ENCODE measurements at places on chromosomes 12 and 14.

DNA sequence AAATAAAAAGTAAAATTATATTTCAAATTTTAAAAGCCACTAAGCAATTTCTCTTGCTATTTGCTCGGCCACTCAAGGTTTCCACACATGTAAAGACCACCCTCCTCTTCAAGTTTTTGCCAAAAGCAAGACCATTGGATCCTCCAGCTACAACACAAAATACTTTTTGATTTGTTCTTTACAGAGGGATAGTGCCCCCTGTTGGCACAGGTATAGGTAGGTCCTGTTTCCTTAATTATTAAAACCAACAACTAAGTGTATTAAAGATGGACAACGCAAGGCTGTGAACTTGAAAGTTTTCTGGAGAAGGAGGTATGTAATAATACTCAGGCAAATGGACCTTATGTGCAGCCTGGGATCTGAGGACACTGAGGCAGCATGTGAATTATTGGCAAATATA is 23.8 kb downstream of the ATP6V1D start:
- DNase-seq = no peak

GRCh38 chr12:93025145-93026103 is 96.3 kb upstream of the EEA1 start:
- DNase-seq = peak; percentile 14

DNA sequence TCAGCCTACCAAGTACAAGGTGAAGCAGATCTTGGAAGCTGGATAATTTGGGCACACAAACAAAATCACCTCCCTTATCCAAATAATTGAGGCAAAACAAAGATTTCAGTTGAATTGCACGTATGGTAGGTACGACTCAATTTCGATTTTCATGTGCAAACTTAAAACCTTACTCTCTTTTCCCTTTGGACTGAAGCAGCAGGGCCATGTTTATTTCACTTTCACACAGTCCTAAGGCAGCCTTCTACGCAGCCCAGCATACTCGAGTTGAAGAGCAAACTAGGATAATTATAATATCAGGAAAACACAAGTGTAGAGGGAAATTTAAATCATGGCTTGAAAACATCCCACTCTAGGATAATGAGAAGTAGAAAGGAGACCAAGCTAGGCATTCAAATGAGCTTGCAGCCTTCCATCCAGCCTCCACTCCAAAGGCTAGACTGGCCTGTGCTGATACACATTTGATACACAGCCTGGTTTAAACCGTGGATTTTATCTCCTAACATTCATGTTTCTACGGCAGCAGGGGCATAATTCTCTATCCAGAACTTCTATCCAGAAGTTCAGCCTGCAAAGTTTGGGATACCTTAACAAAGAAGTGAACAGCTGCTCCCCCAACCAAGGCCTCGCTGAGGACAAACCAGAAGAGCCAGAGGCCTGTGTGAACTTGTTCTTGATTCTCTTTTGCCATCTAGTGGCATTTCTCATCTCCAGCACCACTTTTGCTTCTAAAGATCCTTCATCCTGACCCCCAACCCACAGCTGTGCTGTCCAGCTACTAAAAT is 2.4 kb upstream of the RNASE7 start:
- DNase-seq = peak; percentile 71

GRCh38 chr12:51669271-51669670 is 78.2 kb downstream of the SCN8A start:
- no peak for DNase-seq

DNA sequence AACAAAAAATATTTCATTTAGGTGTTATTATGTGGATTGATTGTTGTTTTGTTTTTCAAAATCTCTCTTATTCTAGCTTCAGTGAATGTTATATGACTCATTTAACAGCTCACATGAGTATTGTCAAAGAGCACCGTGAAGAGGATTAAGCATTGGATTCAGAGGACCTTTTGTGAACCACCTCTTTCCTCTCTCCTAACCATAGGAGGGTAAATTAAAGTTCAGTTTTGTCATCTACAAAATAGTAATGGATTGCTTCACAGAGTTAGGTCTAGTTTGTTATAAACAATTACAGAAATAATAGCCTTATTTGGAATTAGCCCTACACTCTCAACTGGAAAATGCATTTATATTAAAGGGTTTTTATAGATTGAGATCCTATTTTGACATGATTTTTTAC is 962 bp upstream of the KERA start:
- DNase-seq = no peak
